ENCODE measurements at places on chromosomes 1 and 21.
A peak's percentile ranks its signal among the peaks of the same experiment; 100 is the strongest.

- no peak for DNase-seq
These were observed 7.3 kb downstream of the SSU72 start for GRCh38 chr1:1567152-1567875.

GRCh38 chr1:11541956-11542355 is 63.0 kb downstream of the DISP3 start:
- no peak for DNase-seq

GRCh38 chr1:55049914-55050278 is 10.5 kb downstream of the PCSK9 start:
- DNase-seq = peak; percentile 45

DNA sequence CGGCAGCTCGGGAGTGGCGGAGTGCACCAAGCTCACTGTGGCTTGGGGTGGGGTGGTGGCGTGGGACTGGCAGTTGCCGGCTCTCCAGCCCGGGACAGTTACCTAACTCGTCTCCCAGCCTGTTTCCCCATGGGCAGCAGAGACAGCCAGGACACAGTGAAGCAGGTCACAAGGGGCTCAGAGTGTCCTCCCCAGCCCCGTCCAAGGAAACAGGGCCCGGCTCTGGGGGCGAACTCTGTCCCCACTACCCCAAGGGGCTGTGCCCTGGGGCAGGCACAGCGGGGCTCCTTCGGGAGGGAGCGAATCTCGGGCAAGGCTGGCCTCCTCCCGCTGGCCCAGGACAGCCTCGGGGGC is 759 bp downstream of the GPR157 start:
- no peak for DNase-seq

DNA sequence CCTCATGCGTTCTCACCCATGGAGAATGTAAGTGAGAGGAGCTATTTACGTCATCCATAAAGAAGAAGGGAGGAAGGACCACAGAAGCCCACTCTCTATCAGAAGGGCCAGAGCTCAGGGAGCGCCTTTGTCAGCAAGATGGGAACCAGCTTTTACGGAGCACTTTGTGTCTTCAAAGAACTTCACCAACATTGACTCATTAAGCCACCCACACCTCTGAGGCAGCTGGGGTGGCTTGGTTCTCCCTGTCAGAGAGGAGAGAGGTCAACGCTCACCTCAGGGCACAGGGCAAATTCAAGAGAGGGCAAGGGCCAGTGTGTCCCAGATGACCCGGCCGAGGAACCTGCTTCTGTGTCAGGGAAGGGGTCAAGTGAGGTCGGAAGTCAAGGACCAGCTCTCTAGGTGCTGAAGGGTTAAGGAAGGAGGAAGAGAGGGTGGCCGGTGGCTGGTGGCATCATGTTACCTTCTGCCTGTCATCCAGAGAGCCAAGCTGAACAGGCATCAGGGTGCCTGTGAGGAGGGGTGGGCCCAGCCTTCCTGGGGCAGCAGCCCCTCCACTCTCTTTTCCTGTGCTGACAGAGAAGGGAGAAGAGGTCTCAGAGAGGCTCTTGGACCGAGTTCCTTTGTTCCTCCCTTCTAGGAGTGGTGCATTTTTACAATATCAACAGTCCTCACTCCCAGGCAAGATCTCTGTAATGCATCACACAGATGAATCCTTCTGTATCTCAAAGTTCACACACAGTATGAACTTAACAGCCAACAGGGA is 109.0 kb downstream of the ETS2 start:
- DNase-seq = no peak

- peak; percentile 26 for DNase-seq
These were observed 959 bp downstream of the CD58 start for GRCh38 chr1:116569776-116570357.

- DNase-seq = no peak
These were observed 100.3 kb downstream of the ARHGEF10L start for GRCh38 chr1:17639703-17640340.

- no peak for DNase-seq
These were observed 116.3 kb upstream of the HP1BP3 start for GRCh38 chr1:20903437-20903836.

- DNase-seq = no peak
These were observed 178.7 kb downstream of the TNR start for GRCh38 chr1:175564723-175565122.

- DNase-seq = no peak
These were observed 50.5 kb upstream of the GADD45A start for GRCh38 chr1:67634396-67634935.

DNA sequence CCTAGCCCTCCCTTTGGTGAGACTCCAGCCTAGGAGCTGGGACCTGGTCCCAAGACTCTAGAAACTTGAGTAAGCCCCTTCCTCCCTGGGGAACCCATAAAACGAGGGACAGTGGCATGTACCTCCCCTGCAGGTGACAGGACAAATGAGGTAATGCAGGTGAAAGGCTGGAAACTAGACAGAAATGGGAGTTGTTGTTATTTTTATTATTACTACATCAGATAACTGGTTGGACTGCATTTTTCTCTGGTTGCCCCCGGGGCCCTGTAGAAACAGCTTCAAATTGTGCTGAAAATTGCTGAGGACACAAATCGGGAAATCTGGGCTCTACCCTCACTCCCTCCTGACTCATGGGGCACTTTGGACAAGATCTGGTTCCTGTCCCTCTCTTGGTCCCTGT is 132.3 kb upstream of the WNT4 start:
- DNase-seq = no peak

DNA sequence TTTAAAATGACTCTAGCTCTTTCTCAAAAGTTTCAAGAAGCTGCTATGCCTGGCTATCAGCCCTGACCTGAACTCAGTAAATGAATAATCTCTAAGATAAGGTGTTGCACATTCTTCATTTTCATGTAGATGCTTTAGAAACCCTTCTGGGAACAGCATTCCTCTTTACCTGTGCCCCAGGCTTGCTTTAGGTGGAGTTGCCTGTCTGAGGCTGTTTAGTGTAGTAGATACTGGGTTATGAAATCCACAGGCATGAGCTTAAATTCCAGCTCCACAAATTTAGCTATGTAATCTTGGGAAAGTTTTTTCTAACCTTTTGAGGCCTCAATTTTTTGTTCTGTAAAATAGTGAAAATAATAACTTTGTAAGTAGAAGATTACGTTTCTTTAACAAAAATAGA is 41.6 kb downstream of the ATP6V1G3 start:
- DNase-seq = no peak

DNA sequence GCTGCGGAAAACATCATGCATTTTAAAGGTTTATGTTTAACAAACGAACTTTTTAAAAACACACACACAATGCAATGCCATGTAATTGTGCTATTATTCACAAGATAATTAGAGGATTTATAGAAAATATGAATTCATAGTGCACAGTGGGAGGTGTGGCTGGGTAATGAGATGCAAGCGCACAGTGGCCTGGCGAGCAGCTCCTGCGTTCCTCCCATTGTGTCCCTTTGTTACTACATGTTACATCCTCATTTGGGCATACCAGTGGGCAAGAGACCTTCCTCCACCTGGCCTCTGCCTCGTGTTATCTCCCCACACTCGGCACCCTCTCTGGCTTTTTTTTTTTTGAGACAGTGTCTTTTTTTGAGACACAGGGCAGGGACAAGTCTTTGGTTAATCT is 30.0 kb upstream of the TENT5B start:
- no peak for DNase-seq

- no peak for DNase-seq
These were observed 37.6 kb upstream of the ZNF124 start for GRCh38 chr1:247209396-247209795.

- no peak for DNase-seq
These were observed 329.5 kb downstream of the LTN1 start for GRCh38 chr21:28663111-28663693.

- peak; percentile 55 for DNase-seq
These were observed 59.0 kb upstream of the BCAR3 start for GRCh38 chr1:93740601-93741031.

DNA sequence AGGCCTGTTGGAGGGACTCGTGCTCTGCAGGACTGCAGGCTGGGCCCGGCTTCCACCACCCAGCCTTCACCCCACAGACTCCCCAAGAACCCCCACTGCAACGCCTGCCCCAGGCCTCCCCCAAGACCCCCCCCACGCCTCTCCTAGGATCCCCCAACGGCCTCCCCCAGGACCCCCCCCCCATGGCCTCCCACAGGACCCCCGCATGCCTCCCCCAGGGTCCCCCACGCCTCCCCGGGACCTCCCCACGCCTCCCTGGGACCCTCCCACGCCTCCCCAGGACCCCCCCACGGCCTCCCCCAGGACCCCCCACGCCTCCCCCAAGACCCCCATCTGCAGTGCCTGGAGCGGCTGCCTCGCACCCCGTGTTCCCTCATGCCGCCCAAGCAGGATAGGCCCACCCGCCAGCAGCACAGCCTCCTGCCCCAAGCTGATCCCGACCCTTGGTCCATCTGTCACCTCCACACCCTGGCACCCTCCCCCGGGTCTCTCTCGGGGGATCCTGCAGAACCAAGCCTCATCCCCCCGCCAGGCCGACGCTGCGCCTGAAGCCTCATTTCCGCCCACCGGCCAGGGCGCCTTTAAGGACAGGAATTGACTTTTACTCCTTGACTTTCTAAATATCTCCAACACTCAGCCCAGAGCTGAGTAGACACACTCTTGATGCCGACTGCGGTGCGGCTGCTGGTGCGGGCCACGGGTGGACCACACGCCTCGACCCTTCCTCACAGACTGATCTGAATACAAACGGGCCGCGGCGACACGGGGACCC is 14.1 kb upstream of the RNF223 start:
- DNase-seq = no peak

GRCh38 chr1:54886724-54887664 is at the start of gene DHCR24:
Gene DHCR24 (minus strand): TSS chr1:54887195. CDS start chr1:54887119, 76 bp downstream.
- DNase-seq = peak; percentile 84

GRCh38 chr1:181551249-181551648 is 67.9 kb downstream of the CACNA1E start:
- DNase-seq = no peak

DNA sequence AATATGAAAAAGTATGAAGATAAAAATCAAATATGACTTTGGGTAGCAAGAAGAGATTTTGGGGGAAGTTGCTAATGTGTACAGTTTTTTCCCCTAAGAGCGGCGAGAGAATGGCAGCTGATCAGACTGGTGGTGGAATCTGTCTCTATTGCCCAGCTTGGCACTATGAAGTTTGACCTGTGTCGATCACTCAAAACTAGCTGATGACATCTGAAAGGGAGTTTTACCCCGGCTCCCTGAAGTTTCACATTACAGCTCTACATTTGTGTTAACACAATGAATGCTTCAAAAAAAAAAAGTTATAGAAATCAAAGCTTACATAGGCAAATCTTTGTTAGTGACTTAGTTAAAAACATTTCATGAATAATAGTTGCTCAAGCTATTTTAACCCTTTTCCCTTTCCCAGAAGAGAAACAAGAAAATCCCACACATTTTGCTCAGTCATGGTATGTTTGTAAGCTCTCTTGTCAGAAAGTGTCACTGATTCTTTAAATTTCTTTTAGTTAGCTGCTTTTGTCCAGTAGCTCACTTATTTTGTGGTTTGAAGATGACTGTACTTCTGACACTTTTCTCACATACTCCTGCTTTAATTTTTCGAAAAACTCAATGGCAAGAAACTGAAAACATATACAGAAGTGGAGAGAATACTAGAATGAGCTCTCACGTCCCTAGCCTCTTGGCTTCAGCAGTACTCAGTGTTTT is 41.3 kb downstream of the DYRK1A start:
- DNase-seq = no peak

DNA sequence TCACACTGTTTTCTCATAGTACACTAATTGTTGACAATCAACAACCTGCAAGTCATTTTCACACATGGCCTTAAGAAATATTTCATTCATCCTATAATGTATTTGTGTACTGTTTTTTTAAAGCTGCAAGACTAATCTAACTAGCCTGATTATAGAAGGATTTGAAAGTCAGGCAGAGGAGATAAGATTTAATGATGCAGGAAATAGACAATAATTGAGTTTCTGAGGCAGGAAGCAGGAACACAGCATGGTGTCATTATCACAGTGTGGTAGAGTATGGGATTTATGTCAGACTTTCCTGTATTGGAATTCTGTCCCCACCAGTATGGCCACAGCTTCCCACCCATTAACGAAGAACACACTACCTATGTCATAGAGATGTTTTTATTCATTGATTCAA is 138.8 kb downstream of the LRRC7 start:
- DNase-seq = no peak

DNA sequence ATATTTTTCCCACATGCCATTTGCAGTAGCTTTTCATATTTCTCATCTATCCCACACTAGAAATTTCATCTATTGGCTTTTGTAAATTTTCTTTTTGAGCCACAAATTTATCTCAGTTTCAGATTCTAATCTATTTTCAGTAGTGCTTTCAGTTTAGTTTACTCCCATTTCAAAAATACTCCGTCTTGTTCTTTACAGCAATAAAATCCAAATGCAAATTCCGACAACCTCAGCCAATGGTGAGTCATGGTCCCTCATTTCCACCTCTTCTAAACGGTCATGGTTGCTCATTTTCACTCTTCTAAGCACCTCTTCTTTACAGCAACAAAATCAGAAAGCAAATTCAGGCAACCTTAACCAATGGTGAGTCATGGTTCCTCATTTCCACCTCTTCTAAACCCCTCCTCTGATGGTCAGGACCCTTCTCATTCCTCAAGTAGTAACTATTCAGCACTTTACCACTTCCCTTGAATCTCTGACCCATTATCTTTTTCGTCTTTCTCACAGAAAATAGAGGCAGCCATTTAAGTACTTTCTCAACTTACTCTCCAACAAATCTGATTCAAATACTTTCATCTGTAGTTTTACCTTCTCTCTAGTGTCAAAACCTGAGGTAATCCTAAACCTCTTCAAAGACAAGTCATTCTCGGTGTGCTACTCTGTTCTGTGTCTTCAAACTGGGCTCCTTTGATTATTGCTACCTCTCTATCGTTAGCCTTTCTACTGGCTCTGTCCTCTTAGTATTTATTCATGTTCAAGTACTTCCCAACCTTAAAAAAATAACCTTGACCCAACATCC is 34.4 kb downstream of the C21orf91 start:
- DNase-seq = no peak

DNA sequence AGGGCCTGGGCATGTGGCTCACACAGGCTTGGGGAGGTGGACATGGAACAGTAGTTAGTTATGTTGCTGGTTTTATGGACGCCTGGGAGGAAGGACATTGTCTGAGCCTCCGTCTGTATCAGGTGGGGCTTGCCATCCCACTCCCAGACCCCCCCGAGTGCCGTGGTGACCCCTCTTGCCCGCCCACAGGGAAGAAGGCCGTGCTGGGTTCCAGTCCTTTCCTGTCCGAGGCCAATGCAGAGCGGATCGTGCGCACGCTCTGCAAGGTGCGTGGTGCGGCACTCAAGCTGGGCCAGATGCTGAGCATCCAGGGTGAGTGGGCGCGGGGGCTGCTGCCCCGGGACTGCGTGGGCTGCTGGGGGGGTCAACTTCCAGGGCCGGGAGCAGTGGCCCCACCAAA is 41.7 kb downstream of the COQ8A start:
- DNase-seq = no peak

GRCh38 chr1:43305461-43305860 is 4.7 kb downstream of the TIE1 start:
- DNase-seq = no peak
